Colonic mucosa (tissue), 4 donors: ENCODE measurements at places on chromosomes 2 and 18. TPM values are rescaled to one million over a fixed set of nuclear protein-coding genes. Genes with fewer than 3 reads are reported as not detected.

The MGAT4A gene
- 103 TPM for total RNA-seq

The WDFY1 gene
- total RNA-seq, result 50.0 TPM

The CFAP65 gene
- 1.6 TPM for total RNA-seq

The HJURP gene
- 8.9 TPM for total RNA-seq

The YIPF4 gene
- total RNA-seq, result 47.3 TPM

The LYG1 gene
- total RNA-seq, result 0.96 TPM
